ENCODE measurements at places on chromosomes 3 and 15.

DNA sequence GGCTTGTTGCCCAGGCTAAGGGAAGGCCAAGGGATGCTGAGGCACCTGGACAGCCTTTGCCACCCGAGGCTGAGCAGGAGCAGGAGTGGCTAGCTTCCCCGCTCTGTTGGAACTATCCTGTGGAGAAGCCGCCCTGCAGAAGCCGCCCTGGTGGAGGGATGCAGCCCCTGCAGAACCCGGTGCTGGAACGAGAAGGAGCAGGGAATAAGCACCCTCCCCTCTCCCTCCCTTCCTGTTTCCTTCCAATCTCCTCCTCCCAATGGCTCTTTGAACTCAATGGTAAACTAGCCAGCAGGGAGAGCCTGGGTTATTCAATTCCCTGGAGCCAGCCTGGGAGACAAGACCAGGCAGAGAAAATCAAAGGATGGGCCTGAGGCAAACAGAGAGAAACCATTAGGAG, 11.8 kb upstream of the HRG start:
- no peaks in the 10 kb centered on the region for H3K4me1 ChIP-seq
- peaks cover 41% of the 10 kb centered on the region for H3K27me3 ChIP-seq
- no peaks in the 10 kb centered on the region for H3K36me3 ChIP-seq
- no peak overlapping the region for H3K4me3 ChIP-seq
- H3K27ac ChIP-seq, result no peak overlapping the region

GRCh38 chr3:170961616-170962400, 53.4 kb upstream of the EIF5A2 start:
- no peak overlapping the region for H3K27ac ChIP-seq
- H3K36me3 ChIP-seq, result no peaks in the 10 kb centered on the region
- H3K4me3 ChIP-seq, result no peak overlapping the region
- no peak for DNase-seq
- no peaks in the 10 kb centered on the region for H3K27me3 ChIP-seq

- peaks cover 24% of the 10 kb centered on the region for H3K36me3 ChIP-seq
- no peak overlapping the region for H3K4me3 ChIP-seq
- peaks cover 48% of the 10 kb centered on the region for H3K4me1 ChIP-seq
- no peak for DNase-seq
These were observed 5.6 kb downstream of the MKRN2 start for GRCh38 chr3:12562451-12562850.

- DNase-seq, result no peak
- peaks cover 46% of the 10 kb centered on the region for H3K27me3 ChIP-seq
- H3K27ac ChIP-seq, result no peak overlapping the region
These were observed 17.4 kb upstream of the ATP2B2 start for GRCh38 chr3:10522646-10523303.

- peaks cover 44% of the 10 kb centered on the region for H3K4me1 ChIP-seq
- peaks cover 10% of the 10 kb centered on the region for H3K27me3 ChIP-seq
- no peak overlapping the region for H3K4me3 ChIP-seq
- no peaks in the 10 kb centered on the region for H3K36me3 ChIP-seq
- no peak for DNase-seq
These were observed 37.0 kb downstream of the DAPK2 start for GRCh38 chr15:64009241-64009640.

Data from activated naive CD4-positive, alpha-beta T cell treated with anti-CD3 and anti-CD28 coated beads, Interleukin-2, amount 10 ng/mL, durations not matched to agents 7 days and 5 days (primary cell).